ENCODE measurements at places on chromosomes 3 and 15.

GRCh38 chr3:67458896-67459530 is 195.4 kb downstream of the SUCLG2 start:
- no peak for DNase-seq

- no peak for DNase-seq
Observed at GRCh38 chr3:66667263-66667662, 166.4 kb upstream of the LRIG1 start.

DNA sequence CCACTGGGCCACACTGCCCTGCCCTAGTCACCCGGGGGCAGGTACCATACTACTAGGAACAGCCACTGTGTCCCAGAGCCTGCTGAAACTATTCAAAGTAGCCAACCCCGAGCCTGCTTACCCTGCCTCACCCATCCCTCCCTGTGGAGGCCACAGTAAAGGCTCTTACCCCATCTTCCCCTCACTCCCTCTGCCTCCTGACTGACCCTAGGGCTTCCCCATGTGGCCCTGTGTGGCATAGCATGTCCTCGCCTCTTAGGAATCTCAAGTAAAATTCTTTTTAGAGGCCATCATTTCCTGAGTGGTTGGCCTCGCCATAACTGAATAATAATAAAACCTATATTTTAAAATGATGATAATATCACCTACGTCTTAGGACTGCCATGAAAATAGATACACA is 112.2 kb upstream of the SLC6A11 start:
- DNase-seq: no peak

GRCh38 chr3:141656771-141657170 is 81.3 kb upstream of the RNF7 start:
- peak; percentile 34 for DNase-seq

GRCh38 chr3:100850701-100851100 is 141.4 kb downstream of the TFG start:
- DNase-seq: no peak

DNA sequence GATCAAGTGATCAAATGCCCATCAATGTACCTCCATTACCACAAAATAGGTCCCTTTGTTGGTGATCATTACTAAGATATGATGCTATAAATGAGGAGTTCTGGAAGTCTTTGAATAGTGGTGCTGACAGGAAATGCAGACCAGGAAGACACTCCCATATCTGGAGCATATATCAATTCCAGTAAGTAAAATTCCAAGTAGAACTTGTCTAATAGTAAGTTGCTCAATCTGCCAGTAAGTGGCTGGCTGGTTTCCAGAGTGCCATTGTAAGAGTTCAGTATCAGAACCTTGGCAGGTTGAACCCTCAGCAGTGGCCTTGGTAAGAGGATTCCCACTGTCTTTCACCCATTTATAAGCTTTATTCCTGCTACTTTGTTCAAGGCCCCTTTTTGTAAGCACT is 379.9 kb upstream of the RBMS3 start:
- no peak for DNase-seq

- DNase-seq: no peak
Observed at GRCh38 chr3:51519848-51520247, 18.7 kb upstream of the RAD54L2 start.

DNA sequence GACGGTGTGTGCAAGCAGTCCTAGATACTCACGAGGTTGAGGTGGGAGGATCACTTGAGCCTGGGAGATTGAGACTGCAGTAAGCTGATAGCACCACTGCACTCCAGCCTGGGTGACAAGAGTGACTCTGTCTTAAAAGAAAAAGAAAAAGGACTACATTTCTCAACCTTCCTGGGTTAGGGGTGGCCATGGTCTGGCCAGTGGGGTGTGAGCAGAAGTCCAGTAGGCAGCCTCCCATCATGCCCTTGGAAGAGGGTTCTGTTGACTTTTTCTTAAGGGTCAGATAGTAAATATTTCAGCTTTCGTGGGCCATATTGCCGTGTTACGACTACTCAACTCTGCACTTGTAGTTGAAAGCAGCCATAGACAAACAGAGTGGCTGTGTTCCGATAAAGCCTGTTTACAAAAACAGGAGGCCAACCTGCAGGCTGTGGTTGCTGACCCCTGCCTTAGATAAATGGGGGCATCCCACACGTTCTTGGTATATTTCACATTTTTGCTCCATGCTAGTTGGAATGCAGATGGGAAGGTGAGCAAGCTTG is 31.0 kb upstream of the PDE8A start:
- no peak for DNase-seq

DNA sequence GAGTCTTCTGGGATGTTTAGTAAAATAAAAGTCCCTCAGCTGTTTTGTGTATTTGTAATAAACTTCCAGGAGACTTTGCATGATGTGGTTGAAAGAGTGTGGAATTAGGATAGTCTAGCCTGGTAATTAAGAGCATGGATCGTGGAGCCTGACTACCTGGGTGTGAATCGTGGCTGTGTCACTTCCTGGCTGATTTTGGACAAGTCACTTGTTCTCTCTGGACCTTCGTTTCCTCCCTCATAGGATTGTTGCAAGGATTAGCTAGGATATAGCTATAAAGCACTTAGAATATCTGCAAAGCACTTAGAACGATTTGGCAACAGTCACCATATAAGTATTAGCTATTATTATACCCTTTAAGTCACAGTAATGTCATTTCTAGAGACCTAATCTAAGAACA is 40.2 kb downstream of the SLMAP start:
- DNase-seq: peak; percentile 32

- DNase-seq: peak; percentile 83
Observed at GRCh38 chr3:158160958-158161357, 51.1 kb downstream of the RSRC1 start.

- no peak for DNase-seq
Observed at GRCh38 chr3:50318615-50319014, 3.9 kb downstream of the HYAL2 start.

DNA sequence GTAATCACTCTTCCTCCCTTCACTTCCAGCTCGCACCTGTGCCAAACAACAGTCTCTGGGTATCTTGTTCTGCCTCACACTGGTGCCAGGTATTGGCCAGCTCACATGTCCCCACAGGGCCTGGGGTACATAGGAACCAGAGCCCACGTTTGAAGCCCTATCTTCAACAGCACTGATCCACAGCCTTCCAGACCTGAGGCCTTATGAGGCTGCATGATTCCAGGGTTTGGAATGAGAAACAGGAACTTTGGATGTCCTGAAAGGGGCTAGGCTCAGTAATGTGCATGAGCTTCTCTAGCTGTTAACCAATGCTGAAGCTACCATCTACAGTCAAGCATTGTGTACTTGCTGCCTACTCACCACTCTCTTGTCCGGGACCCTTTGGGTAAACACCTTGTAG is 92.4 kb downstream of the GPR156 start:
- DNase-seq: no peak

DNA sequence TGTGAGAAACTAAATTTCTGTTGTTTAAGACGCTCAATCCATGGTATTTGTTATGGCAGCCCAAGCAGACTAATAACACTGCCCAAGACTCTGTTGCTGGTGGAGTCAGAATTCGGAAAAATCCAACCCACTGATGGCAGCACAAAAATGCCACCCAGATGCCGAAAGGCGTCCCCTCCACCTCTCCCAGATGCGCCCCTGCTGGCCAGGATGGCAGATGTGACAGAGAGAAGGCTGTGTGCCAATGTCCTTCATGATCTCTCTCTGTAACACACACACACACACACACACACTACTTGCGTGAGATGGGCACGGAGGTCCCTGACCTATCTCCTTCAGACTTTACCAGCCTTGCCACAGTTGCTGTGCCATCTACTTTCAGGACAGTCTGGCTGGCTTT is 10.9 kb upstream of the LYSMD4 start:
- no peak for DNase-seq

- no peak for DNase-seq
Observed at GRCh38 chr3:134314588-134315285, 59.5 kb downstream of the AMOTL2 start.

DNA sequence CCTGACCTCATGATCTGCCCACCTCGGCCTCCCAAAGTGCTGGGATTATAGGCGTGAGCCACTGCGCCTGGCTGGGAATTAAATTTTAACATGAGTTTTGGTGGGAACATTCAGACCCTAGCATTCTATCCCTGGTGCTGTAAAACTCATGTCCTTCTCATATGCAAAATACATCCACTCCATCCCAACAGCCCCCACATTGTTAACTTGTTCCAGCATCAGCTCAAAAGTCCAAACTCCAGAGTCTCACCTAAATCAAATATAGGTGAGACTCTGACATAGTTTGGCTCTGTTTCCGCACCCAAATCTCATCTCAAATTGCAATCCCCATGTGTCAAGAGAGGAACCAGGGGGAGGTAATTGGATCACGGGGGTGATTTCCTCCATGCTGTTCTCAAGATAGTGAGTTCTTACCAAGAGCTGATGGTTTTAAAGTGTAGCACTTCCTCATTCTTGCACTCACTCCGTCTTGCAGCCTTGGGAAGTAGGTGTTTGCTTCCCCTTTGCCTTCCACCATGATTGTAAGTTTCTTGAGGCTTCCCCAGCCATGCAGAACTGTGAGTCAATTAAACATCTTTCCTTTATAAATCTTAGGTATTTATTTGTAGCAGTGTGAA is 96.2 kb upstream of the PLCL2 start:
- no peak for DNase-seq

- no peak for DNase-seq
Observed at GRCh38 chr15:63380151-63380807, 1.4 kb downstream of the CA12 start.
